ENCODE measurements at places on chromosomes 5 and 9.

GRCh38 chr5:38417658-38418017, 138.8 kb downstream of the LIFR start:
- DNase-seq, result no peak

DNA sequence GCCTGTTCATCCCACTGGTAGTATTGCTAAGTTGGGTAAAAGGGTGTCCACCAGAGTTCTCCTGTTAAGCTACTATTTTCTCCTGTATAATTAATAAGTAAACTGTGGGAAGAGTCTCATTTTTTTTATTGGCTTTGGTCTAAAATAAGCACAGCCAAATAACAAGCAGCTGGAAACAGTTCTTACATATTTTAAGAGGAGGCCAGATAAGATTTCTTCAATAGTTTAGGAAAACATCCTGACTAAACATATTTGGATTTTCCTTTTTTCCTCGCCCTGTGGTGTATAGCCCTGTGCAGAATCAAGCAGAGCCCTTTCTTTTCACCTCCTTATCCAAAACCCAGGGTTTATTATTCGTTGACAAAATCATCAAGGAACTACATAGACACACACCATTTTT, 122.2 kb upstream of the ZNF608 start:
- DNase-seq, result no peak

- DNase-seq, result no peak
Measured at GRCh38 chr5:142319560-142320429, 5.0 kb downstream of the SPRY4 start.

DNA sequence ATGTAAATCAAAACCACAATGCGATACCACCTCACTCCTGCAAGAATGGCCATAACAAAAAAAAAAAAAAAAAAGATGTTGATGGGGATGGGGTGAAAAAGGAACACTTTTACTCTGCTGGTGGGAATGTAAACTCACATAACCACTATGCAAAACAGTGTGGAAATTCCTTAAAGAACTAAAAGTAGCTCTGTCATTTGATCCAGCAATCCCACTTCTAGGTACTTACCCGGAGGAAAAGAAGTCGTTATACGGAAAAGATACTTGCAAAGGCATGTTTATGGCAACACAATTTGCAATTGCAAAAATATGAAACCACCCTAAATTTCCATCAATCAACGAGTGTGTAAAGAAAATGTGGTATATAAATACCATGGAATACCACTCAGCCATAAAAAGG, 205.0 kb downstream of the TENT4A start:
- no peak for DNase-seq

DNA sequence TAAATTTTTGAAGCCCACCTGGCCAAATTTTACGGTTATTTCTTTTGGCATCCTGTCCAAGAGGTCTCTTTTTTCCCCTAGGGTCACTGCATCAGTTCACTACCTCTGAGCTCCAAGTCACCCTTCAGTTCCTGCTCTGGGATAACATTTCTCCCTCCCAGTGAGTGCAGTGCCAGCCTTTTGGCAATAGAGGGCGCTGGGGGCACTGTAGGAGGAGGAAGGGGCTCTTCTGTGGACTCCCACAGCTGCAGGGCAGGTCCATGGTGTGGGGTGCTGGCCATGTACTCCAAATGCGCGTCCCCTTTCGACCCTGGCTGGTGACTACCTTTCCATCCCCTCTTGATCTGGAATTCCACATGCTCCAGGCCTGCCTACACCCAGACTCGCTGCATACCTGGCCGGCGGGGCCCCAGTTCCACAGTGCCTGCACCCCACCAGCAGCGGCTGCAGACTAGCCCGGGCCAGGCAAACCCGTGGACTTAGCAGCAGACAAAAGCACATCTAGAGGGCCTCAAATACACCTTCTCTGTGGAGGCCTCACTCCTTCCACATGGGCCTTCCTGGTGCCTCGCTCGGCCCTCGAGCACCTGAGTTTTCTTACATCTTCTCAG, 20.3 kb upstream of the NINJ1 start:
- no peak for DNase-seq

DNA sequence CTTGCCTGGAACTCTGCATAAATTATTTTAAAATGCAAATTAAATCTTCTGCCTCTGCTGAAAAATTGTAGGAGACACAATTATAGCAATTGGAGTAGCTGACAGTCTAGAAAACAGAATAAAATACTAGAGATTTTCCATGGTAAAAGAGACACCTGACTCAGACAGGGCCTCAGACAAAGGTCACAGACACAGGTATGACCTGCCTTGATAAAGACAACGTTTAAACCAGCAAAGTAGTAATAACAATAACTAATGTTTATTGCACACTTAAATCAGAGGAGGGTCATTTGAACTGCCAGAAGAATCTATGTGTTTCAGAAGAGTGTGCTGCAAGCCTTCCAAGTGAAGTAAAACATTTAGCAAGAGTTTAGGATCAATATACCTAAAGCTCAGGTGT, 3.9 kb downstream of the SOWAHA start:
- no peak for DNase-seq

DNA sequence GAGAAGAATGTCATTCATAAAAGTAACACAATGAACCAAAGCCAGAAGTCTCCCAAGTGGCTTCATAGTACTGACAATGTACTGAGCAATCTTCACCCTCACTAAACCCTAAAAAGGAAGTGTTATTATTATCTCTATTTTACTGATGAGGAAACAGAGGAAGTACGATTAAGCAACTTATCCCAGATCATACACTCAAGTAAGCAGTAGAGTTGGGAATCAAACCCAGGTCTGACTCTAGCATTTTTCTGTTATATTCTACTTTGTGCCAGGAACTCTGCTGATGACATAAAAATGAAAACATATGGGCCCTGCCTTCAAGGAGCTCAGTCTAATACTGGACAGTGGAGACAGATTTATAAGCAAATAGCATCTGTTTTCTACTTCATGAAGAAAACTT, 109.2 kb downstream of the RAPGEF6 start:
- DNase-seq, result no peak

- no peak for DNase-seq
Measured at GRCh38 chr5:121086671-121087070, 622.6 kb downstream of the PRR16 start.

- DNase-seq, result no peak
Measured at GRCh38 chr9:36006549-36007315, 30.0 kb upstream of the RECK start.

DNA sequence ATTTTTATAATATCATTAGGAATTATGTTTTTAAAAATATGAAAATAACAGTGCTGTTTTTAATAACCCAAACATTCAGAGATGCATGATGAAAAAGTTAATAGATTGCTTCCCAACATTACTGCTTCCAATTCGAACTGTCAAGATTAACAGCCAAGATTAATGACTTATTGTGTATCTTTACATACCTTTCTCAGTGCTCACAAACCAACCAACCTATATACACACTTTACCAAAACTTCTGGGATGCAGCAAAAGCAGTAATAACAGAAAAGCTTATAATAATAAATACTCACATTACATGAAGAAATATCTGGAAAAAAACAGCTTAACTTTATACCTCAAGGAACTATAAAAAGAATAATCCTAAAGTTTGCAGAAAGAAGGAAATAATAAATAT, 82.1 kb downstream of the TMEM232 start:
- DNase-seq, result no peak

GRCh38 chr5:15612915-15613635, 113.1 kb downstream of the FBXL7 start:
- no peak for DNase-seq

DNA sequence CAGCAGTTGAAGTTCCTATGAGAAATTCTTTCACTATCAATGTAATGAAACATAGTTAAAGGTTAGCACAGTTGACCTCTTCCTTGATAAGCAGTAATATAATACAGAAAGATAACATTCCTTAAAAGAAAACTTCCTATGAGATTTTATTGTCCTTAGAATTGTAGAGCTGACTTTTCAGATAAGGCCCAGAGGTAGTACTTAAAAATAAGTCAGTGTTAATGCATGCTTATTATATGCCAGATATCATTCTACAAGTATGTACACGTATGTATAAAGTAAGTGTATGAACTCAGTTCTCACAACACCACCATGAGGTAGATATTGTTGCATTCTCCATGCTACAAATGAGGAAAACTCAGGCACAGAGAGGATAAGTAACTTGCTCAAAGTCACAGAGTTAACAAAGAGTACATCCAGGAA, 15.3 kb downstream of the AP3S1 start:
- DNase-seq, result no peak

DNA sequence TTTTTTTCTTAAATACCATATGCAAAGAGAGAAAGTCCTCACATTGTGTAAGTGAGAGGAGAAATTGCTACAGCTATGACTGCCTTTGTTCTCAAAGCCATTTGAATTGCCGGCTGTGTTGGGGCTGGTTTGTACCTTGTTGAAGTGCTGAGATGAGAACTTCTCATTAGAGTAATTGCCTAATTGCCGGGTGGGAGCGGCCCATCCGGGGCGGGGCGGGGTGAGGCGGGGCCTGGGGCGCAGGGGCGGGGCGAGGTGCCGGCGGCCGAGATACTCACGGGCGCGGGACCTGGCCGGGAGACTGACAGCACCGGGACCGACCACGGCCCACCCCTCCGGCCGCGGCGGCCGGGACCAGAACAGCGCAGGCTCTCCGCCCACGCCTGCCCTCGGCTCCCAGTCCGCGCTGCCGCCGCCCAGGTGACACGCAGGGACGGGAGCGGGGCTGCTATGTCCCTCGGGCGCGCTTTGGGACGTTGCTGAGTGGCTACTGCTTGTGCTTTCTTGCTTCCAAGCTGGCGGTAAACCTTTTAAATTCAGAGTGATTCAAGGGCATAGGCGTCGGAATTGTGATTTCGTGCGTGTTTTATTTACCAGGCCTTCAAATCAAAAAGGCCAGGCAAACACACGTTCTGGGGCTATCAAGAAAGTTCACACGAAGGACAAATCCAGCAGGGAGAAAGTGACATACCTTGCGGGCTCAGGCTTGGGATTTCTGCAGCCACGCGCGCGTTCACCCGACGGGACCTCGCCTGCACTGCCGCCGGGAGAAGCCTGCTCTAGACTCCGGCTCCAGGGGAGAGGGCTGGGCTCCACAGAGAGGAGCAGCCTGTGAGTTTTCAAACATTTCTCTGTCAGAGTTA, 269.1 kb downstream of the FANCC start:
- DNase-seq, result no peak

DNA sequence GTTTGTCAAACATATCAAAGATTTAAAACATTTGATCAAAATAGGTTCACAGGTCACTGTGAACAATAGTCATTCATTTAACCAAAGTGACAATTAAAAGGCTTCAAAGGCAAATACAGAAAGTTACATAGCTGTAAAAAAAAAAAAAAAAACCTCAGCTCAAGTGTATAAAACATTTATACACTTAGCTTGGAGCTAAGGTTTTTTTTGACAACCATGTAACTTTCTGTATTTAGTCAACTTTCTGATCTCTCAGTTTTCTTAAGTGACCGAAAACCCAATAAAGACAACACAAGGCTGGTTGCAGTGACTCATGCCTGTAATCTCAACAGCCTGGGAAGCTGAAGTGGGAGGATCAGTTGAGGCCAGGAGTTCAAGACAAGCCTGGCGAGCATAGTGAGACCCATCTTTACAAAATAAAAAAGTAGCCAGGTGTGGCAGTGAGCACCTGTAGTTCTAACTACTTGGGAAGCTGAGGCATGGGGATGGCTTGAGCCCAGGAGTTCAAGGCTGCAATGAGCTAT, 16.4 kb upstream of the UBTD2 start:
- DNase-seq, result no peak

- DNase-seq, result no peak
Measured at GRCh38 chr5:24606971-24607370, 37.8 kb downstream of the CDH10 start.

- no peak for DNase-seq
Measured at GRCh38 chr5:44260793-44261192, 128.4 kb downstream of the FGF10 start.

DNA sequence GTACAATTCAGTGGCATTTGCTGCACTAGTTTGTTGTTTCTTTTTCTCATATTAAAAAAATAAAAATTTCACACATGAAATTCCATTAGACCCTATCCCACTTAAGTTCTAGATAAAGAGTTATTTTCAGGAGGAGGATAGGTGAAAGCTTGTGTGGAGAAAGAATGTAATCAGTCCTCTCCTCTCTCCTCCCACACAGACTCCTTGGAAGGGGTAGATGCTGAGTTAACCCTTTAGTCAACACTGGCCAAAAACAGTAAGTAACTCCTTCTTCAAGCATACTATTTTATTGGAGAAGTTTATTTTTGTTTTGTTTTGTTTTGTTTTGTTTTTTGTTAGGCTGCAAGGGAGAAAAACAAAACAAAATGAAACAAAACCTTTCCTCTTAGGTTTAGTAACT, 30.6 kb upstream of the LMNB1 start:
- no peak for DNase-seq

DNA sequence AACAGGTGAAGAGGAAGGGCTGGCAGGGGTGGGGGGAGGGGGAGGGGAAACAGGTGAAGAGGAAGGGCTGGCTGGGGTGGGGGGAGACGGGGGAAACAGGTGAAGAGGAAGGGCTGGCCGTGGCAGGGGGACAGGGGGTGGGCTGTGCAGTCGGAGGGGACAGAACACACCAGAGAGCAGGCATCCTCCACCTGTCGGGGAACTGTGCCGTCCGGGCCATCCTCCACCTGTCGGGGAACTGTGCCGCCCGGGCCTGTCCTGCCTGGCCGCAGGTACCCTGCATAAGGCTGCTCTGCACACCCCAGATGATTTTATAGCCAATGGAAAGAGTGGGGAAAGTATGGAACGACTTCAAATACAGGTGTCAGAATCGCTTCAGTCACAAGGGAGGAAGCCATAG, 32.5 kb upstream of the PPP1R26 start:
- DNase-seq, result no peak

- no peak for DNase-seq
Measured at GRCh38 chr5:28822071-28822470, 1783.7 kb upstream of the CDH9 start.

DNA sequence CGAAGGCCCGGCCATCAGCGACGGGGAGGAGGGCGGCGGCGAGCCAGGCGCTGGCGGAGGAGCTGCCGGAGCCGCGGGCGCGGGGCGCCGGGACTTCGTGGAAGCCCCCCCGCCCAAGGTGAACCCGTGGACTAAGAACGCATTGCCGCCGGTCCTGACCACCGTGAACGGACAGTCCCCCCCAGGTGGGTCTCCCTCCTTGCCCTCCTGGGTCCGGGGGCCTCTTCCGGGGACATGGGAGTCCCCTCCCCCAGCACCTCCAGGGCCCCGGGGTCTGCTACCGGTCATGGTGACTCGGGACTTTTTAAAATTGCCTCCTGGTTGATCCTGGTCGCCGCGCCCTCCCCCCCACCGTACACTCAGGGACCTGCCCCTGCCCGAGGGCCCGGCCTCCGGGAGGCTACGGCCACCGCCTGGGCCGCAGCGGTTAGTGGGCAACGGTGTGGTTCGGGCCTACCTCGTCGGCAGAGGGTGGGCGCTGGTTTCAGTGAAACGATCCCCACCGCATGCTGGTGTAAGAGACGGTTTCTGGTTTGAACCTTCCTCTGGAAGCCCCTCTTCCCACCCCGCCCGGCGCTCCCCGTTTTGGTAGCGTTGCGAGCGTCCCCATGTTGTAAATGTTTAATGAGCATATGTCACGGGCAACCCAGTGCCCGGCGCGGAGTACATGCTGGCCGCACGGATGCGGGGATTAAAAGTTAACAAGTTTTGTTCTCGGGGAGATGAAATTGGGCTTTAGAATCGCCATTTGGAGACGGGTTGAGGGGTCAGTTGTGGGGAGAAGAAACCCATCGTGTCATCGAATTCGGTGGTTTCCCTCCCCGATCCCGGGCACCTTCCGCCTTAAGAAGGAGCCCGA, 1.1 kb downstream of the LARP1 start:
- DNase-seq, result no peak

All from BJ (cell line).